Upper lobe of right lung (tissue), 1 donor: ENCODE measurements at places on chromosomes 2 and 18.

- H3K36me3 ChIP-seq, result no peaks in the 10 kb centered on the region
- no peak overlapping the region for H3K4me3 ChIP-seq
- H3K4me1 ChIP-seq, result peaks cover 3% of the 10 kb centered on the region
- peaks cover 11% of the 10 kb centered on the region for H3K27me3 ChIP-seq
Observed at GRCh38 chr2:216700781-216701180, 5.4 kb upstream of the IGFBP5 start.

DNA sequence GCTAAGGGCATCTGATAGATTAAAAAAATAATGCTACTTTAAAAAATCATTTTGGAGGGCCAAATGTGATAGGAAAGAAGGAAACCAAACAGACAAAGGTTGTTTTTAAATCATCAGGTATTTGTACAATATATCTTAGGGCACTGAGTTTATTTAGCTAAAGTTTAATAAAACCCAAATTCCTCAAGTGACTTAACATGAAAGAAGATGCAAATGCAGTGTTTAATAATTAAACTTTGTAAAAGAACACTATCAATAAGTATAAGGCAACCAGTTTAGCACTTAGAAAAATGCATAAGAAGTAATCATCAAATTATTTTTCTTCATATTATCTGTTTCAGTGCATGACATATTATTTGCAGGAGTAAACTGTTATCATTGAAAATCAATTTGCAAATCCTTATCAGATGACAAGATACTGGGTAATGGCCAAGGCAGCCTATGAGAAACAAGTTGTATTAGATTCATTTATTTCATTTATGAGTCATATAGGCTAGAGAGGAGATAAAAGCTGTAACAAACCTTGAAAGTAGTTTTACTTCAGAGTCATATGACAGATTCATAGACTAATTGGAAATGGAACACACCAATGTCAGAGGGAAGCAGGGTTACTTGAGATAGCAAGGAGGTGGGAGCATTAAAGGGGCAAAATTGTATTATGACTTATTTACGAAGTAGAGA lies 165.5 kb downstream of the GCA start:
- H3K27me3 ChIP-seq, result no peaks in the 10 kb centered on the region
- no peak for DNase-seq
- H3K27ac ChIP-seq, result no peak overlapping the region
- H3K4me3 ChIP-seq, result no peak overlapping the region
- no peaks in the 10 kb centered on the region for H3K4me1 ChIP-seq

DNA sequence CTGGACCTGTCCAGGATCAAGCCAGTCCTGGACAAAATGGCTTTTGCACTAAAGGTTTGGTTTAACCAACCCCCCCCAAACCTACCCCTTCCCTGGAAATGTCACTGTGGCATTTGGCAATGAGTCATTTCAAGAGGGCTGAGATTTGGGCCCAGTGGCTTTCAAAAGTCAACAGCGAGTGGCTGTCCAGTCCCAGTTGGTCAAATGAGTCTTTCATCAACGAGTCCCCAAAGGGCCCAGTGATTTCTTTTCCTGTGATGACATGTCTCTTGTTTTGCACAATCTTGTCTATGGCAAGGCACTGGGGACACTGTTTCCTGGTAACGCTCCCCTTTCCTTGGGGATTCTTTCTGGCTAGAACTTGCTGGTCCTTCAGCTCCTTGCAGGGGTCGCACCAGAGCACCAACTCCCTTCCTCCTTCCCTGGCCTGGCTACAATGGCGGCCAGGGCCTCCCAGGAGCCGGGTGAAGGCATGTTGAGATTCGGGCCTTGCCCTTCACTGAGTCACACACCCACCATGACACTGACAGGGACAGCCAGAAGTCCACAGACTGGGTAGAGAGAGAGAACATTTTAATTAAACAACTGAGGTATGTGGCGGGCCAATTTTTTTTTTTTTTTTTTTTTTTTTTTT lies 87.2 kb downstream of the SMAD7 start:
- H3K27ac ChIP-seq, result no peak overlapping the region
- H3K4me3 ChIP-seq, result no peak overlapping the region
- no peaks in the 10 kb centered on the region for H3K27me3 ChIP-seq
- peaks cover 1% of the 10 kb centered on the region for H3K4me1 ChIP-seq
- no peaks in the 10 kb centered on the region for H3K36me3 ChIP-seq
- DNase-seq, result no peak

DNA sequence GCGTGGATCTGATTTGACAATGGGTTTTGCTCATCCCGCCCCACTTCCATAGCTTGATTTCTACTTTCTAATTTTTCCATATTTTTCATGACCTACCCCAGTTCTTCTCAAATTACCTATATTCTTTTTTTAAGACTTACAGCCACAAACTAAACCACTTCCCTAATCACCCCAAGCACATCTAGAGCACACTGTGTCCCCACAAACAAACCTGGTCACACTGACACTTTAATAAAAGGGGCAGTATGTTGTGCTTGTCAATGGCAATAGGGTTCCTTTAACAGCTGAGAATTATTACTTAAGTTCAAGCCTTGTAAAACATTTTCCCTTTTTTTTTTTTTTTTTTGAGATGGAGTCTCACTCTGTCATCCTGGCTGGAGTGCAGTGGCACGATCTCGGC lies 47.1 kb downstream of the MREG start:
- no peaks in the 10 kb centered on the region for H3K4me1 ChIP-seq
- H3K36me3 ChIP-seq, result no peaks in the 10 kb centered on the region
- no peaks in the 10 kb centered on the region for H3K27me3 ChIP-seq
- no peak overlapping the region for H3K27ac ChIP-seq
- no peak overlapping the region for H3K4me3 ChIP-seq
- no peak for DNase-seq

- no peaks in the 10 kb centered on the region for H3K36me3 ChIP-seq
- H3K4me1 ChIP-seq, result peaks cover 23% of the 10 kb centered on the region
- no peak for DNase-seq
- H3K4me3 ChIP-seq, result no peak overlapping the region
Observed at GRCh38 chr2:157830696-157831570, 45.2 kb downstream of the ACVR1 start.

GRCh38 chr2:70850925-70851324 lies 15.3 kb upstream of the CD207 start:
- H3K36me3 ChIP-seq, result no peaks in the 10 kb centered on the region
- H3K4me3 ChIP-seq, result no peak overlapping the region
- no peak for DNase-seq
- no peaks in the 10 kb centered on the region for H3K4me1 ChIP-seq
- no peak overlapping the region for H3K27ac ChIP-seq
- H3K27me3 ChIP-seq, result no peaks in the 10 kb centered on the region

DNA sequence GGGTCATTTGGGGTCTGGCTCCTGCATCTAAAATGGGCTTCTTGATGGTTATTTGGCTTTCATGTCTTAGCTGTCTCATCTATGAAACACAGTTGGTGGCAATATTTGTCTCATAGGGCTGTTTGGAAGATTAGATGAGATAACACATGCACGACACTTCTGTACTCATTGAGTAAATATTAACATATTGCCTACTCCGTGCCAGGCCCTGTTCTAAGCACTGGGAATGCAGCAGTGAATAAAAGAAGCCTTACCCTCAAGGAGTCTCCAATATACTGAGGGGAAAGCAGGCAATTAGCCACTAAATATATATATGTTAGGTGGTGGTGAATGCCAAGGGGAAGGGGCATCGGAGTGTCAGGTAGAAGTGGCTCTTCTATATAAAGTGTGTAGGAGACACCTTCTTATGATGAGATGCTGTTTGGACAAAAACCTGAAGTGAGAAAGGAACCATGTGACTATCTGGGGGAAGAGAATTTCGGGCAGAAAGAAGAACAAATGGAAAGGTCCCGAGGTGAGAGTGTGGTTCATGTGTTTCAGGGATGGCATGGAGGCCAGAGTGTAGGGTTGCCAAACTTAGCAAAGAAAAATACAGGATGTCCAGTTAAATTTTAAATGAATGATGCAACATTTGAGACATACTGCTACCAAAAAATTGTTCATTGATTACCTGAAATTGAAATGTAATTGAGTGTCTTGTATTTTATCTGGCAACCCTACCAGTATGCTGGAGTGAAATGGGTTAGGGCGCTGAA lies 11.8 kb downstream of the SLC3A1 start:
- H3K4me3 ChIP-seq, result no peak overlapping the region
- no peak overlapping the region for H3K27ac ChIP-seq
- peaks cover 12% of the 10 kb centered on the region for H3K4me1 ChIP-seq
- no peak for DNase-seq

DNA sequence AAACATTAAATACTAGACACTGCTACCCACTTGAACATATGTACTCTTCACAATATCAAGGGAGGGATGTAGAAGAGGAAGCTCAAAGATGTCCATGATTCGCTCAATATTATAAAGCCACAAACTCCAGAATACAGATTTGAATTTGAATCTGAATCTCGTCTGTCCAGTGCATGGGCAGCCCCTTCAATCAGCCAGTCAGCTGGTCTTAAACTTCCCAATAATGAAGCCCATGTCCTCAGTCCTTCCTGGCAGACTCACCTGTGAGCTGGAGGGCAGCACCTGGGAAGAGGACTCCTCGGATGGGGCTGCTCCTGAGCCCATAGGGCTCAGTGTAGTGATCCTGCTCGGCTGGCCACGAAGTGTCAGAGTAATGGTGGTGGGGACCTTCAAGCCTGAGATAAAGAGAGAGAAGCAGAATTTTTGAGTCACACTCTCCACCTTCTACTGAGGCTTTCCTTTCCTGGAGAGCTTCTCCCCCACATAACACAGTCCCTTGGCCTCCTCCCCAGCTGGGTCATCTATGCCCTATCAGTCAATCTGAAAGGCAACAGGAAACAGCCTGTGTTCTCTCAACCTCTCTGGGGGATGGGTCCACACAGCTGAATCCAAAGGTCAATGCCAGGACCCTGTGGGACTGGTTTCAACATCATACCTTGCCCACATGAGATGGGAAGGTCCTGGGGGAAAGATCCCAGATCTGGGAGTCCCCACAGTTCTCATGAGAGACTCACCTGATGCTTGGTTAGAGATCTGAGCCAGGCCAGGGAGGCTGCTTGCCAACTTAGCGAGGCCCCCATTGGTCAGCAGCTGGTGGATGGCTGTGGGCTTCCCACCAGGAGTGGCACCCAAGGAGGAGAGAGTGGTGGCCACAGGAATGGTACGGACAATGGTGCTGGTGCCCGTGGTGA lies 36.5 kb downstream of the KANSL3 start:
- H3K4me1 ChIP-seq, result no peaks in the 10 kb centered on the region
- no peak overlapping the region for H3K27ac ChIP-seq
- DNase-seq, result no peak
- H3K27me3 ChIP-seq, result no peaks in the 10 kb centered on the region

DNA sequence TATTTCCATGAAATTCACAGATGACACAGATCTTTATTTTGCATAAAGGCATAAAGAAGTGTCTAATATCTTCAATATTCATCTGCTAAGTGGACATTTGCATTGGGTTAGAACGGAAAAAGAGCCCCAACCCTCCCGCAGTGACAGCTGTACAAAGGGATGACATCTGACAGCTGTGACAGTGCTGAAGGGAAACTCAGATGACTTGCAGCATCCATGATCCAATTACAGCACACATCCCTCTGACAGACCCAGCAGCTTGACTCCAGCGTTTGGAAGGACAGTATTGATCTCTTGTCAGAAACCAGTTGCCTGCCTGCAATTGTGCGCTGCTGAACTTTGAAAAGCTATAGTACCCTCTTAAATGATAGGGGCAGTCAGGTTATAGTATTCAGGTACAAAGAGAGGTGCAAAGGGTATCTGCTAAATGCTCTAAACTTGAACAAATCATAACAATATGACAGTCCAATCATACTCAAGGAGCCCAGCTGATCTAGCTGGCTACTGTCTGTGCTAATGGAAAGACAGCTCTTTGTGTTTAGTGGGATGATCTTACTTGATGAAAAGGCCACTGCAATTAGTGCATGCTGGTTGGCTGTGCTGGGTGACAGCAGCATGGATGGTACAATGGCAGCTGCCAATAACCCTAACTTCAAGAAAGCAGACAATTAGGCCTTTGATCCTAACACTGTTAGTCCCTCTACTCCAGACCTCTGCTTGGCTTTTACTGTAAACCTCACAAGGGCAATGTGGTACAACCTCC lies 599.2 kb downstream of the NR4A2 start:
- no peaks in the 10 kb centered on the region for H3K27me3 ChIP-seq
- no peak overlapping the region for H3K4me3 ChIP-seq
- DNase-seq, result no peak
- H3K27ac ChIP-seq, result no peak overlapping the region

DNA sequence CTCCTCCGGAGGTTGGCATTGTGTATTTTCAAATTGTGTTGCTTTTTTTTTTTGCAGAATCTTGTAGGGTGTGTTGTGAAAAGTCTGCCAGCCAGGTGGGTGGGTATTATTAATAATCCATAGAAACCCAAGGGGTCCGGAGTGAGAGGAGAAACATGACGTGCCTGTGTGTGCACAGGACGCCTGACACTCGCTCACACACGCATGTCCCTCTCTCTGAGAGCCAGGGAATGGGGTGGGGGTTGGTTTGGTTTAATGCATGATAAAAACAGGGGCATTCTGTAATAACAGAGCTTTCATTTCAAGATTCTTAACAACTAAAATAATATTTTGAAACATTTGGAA lies 224.8 kb downstream of the FAM210A start:
- no peaks in the 10 kb centered on the region for H3K27me3 ChIP-seq
- no peak overlapping the region for H3K27ac ChIP-seq
- H3K4me3 ChIP-seq, result no peak overlapping the region
- no peaks in the 10 kb centered on the region for H3K36me3 ChIP-seq
- no peak for DNase-seq
- peaks cover 7% of the 10 kb centered on the region for H3K4me1 ChIP-seq

DNA sequence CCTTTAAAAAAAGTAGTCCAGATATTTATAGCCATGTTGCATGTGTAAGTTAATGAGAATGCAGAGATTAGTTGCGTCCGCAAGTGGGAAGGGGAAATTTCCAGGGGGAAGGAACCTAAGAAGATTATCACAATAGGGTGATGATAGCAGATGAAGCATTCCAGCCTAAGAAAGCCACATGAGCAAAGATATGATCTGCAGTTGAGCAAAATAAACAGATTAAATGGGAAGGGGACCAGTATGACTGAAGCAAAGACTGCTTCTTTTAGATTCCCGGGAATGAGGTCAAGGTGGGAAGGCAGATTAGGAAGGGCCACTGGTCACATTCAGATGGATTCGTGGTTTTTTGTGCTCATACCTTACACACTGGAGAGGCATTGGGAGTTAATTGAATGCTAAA lies 154.6 kb upstream of the CDH2 start:
- H3K36me3 ChIP-seq, result no peaks in the 10 kb centered on the region
- no peaks in the 10 kb centered on the region for H3K27me3 ChIP-seq
- no peak overlapping the region for H3K27ac ChIP-seq
- no peak overlapping the region for H3K4me3 ChIP-seq
- H3K4me1 ChIP-seq, result no peaks in the 10 kb centered on the region
- DNase-seq, result no peak

DNA sequence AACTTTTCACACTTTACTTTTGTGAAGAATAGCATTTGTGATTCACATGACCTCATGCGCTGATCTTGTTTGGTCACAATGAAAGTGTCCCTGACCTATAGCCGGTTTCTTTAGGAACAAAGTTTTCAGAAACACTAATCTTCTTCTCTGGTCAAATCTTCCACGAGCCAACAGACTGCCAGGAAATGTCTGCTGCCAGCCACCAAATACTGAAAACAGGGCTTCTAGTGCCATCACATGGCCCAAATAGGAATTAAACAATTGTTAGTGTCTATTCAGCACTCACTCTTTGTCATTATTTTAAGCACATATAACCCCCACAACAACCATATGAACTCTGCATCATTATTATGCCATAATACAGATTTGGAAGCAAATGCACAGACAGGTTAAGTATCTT lies 286.5 kb upstream of the SYT4 start:
- no peaks in the 10 kb centered on the region for H3K4me1 ChIP-seq
- H3K36me3 ChIP-seq, result no peaks in the 10 kb centered on the region
- no peak overlapping the region for H3K27ac ChIP-seq
- no peak for DNase-seq
- H3K4me3 ChIP-seq, result no peak overlapping the region

GRCh38 chr2:20614201-20615067 lies 36.5 kb downstream of the HS1BP3 start:
- H3K36me3 ChIP-seq, result peaks cover under 1% of the 10 kb centered on the region
- peaks cover 85% of the 10 kb centered on the region for H3K4me1 ChIP-seq
- DNase-seq, result peak; percentile 55
